ENCODE measurements at places on chromosomes 11 and 22.

- no peak for DNase-seq
Observed at GRCh38 chr11:70082829-70083228, 4.7 kb downstream of the ANO1 start.

GRCh38 chr11:93579187-93579751 lies 36.1 kb upstream of the SMCO4 start:
- no peak for DNase-seq

GRCh38 chr11:43135966-43136534 lies 175.7 kb upstream of the API5 start:
- DNase-seq: no peak

- DNase-seq: no peak
Observed at GRCh38 chr11:90737444-90738050, 514.7 kb upstream of the CHORDC1 start.

- DNase-seq: no peak
Observed at GRCh38 chr22:36625102-36625501, 78.5 kb downstream of the CACNG2 start.

- no peak for DNase-seq
Observed at GRCh38 chr11:35326266-35326879, 93.0 kb downstream of the SLC1A2 start.

DNA sequence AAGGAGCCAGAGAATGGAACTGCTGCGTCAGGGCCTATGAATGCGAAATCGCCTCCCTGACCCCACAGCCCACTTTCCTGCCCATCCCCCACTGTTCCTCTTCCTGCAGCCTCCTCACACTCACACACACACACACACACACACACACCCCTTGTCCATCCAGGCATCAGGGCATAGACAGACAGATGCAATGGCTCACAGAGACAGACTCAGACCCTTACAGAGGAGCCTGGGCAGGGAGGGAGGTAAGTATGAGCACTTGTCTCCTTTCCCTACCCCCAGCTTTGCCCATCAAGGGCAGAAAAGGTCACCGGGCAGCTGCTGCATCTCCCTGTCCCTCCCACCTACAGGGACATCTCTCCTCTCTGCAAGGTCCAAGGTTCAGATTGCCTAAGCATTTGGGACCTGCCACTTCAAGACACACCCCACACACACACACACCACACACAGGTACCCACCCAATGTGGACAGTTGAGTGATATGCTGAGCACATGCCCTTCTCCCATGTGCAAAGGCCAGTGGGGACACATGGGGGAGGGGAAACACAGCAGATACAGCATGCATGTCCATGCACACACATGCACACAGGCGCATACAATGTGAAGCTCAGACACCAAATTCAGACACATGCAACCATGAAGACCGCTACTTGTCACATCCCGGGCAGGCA lies 2.0 kb upstream of the NRXN2 start:
- no peak for DNase-seq

Measured in AG08395 (cell line).